Stimulated activated CD4-positive, alpha-beta T cell treated with anti-CD3 and anti-CD28 coated beads, Interleukin-1b, Interleukin-23, amount 100 ng/mL, for 1 hour (primary cell): ENCODE measurements at places on chromosomes 4 and X.

DNA sequence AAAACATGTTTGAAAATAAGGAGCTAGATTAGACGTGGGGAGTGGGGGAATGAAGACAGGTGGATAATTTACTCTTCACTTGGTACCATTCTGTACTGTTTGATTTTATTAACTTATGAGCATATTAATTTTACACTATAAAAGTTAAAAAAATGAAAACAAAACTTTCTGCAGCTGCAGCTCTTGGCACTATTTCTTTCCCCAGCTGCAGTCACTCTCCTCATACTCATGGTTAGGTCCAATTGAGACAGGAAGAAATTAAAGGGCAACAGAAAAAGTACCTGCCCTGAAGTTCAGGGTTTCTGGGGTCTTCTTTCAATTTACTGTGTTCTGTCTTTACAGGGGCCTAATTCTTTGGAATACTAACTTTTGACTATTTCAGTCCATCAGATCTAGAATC is 15.4 kb downstream of the MAD2L1 start:
- DNase-seq, result no peak

DNA sequence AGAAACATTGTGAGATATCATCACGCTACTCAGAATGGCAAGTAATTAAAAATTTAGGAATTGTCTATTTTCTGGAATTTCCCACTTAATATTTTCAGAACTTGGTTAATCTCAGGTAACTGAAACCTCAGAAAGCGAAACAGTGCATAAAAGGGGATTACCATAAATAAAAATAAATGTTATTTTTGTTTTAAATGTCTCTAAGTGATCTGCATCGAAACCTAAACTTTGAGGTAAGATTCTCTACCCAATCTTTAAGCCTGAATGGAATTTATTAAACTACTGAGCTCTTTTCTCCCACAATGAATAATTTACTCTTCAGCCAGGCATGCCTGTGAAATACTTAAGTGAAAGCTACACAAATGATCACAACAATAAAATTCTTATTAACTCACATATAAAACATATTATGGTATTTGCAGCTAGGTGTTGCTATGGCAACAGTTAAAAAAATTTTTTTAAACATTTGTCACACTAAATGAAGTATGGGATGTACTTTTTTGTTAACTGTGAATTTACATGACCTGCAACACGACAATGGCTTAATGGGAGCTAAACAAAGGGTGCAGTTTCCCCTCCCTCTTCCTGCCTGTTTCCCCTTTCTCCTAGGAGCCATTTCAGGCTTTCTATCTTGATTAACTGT is 220.2 kb upstream of the PRPS2 start:
- no peak for DNase-seq

GRCh38 chrX:24027985-24028384 is 999 bp upstream of the KLHL15 start:
- DNase-seq, result no peak

GRCh38 chrX:110180176-110180927 is 137.5 kb downstream of the AMMECR1 start:
- no peak for DNase-seq

- no peak for DNase-seq
Measured at GRCh38 chr4:156169011-156169410, 215.3 kb upstream of the CTSO start.

DNA sequence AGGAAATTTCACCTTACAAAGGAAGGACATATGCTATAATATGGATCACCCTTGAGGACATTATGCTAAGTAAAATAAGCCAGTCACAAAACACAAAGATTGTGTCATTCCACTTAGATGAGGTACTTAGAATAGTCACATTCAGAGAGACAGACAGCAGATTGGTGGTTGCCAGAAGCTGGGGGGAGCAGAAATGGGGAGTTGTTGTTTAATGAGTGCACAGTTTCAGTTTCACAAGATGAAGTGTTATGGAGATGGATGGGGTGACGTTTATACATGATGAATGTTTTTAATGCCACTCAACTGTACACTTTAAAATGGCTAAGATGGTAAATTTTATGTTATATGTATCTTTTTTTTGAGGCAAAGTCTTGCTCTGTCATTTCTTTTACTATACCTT is 14.8 kb upstream of the SPON2 start:
- no peak for DNase-seq

DNA sequence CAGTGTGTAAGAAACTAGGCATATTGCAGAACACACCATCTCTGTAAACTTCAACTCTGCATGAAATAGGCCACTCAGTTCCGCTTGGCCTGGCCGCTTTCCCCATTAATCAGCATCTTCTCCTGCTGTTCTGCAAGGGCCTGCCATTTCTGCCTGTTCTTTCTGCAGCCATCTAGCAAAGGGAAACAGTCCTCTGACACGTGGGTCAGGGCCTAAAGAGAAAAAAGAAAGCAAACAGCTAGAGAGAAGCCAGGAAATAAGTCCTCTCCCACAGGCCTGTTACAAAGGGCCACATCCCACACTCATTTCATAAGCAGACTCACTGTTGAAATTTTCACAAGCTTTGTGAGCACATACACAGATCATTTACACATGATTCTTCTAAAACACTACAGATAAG is 130.1 kb downstream of the PDE5A start:
- DNase-seq, result no peak

DNA sequence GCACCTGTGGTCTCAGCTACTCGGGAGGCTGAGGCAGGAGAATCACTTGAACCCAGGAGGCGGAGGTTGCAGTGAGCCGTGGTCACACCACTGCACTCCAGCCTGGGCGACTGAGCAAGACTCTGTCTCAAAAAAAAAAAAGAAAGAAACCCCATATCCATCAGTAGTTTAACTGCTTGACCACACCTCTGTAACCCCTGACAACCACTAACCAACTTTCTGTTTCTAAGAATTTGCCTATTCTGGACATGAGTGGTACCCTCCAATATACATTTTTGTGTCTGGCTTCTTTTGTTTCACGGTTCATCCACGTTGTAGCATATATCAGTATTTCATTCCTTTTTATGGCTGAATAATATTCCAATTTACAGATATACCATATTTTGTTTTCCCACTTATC is 9.1 kb downstream of the PPAT start:
- no peak for DNase-seq

DNA sequence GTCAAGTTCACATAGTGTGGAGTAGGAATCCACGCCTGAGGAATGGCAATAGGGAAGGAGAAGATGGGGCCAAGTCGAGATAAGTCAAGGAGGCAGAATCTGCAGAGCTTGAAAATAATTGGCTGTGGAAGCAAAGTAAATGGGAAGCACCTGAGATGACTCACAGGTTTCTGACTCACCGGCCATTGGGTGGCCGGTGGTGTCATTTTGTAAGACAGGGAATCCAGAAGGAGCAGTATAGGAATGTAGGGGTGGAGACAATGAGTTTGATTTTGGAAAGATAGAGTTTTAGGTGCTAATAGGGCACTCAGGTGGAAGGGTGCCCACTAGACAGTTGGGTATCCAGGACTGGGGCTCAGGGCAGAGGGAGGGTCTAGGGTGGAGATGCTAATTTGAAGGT is 201.0 kb upstream of the MAMLD1 start:
- DNase-seq, result no peak

GRCh38 chrX:42976746-42977366 is 198.9 kb upstream of the PPP1R2C start:
- DNase-seq, result no peak

DNA sequence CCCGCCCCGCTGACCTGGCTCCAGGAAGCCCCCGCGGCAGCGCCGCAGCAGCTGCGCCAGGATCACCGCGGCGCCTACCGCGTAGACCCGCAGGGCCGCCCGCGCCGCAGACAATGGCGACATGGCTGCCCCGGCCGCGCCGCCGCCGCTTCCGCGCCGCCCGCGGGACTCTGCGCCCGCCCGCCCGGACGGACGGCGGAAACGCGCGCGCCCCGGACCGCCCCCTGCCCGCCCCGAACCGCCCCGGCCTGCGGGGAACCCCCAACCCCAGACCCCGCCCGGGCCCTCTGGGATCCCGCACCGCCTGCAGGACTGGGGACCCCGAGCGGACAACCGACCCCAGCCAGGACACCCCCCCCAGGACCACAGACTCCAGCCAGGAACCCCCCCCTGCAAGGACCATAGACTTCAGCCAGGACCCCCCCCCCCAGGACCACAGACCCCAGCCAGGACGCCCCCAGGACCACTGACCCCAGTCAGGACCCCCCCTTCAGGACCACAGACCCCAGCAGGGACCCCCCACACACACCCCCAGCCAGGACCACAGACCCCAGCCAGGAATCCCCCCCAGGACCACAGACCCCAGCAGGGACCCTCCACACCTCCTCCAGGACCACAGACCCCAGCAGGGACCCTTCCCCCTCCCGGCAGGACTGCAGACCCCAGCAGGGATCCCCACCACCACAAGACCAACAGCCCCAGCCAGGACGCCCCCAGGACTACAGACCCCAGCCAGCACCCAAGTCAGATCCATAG is at the start of the genes DHRSX and ZBED1:
DHRSX (minus strand) TSS at position 174 of the 756 bp plus-strand sequence; CDS start at position 123, 51 bp downstream.
ZBED1 (minus strand) TSS at position 174 of the 756 bp plus-strand sequence. CDS start 10,257 bp downstream, outside the sequence.
- DNase-seq, result no peak

DNA sequence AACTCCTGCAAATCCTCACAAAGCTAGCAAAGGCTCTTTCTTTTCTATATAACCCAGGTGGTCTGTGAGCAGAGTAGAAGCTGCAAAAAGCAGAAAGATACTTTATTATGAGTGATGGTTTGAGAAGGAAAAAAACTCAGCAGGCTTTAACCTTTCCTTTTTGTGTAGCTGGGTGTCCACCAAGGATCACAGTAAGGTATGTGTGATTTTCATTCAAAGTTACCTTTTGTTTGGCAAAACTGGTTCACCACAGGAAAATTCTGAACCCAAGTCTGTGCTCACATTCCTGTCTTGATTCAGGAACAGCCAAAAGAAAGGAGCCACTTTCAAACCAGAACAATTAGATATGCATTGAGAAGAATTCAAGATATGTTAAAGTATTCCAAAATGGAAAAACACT is 35.7 kb downstream of the FRAS1 start:
- DNase-seq, result no peak

GRCh38 chr4:1567519-1567807 is 116.7 kb downstream of the FAM53A start:
- no peak for DNase-seq

GRCh38 chr4:99841129-99841528 is 24.5 kb downstream of the DAPP1 start:
- DNase-seq, result no peak

GRCh38 chr4:122963216-122963615 is 40.8 kb upstream of the NUDT6 start:
- DNase-seq, result no peak

GRCh38 chr4:155724731-155725130 is 34.1 kb upstream of the GUCY1B1 start:
- DNase-seq, result no peak

DNA sequence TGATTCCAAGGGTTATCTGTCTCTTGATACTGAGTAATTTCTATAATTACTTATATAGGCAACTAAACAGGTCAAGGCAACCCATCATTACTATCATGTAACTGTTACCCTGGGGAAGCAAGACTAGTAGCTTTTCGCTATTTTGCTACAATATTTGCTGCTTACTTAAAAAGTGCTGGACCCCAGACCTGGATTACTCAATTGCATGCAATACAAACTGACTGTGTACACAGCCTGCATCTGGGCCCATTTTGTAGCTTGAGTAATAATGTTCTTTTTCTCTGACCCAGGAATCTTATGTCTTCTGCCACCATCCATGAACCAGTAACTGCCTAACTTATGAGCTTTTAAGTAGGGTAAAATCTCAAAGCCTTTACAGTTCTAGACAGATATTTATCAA is 53.4 kb downstream of the CNOT6L start:
- DNase-seq, result no peak

- DNase-seq, result no peak
Measured at GRCh38 chr4:110042545-110043517, 130.1 kb downstream of the EGF start.

- no peak for DNase-seq
Measured at GRCh38 chrX:2928583-2929434, at the start of gene ARSD. ARSD (minus strand) TSS chrX:2929339; CDS start chrX:2929275, 64 bp downstream.

GRCh38 chrX:41785685-41786084 is 61.7 kb downstream of the GPR82 start:
- no peak for DNase-seq

DNA sequence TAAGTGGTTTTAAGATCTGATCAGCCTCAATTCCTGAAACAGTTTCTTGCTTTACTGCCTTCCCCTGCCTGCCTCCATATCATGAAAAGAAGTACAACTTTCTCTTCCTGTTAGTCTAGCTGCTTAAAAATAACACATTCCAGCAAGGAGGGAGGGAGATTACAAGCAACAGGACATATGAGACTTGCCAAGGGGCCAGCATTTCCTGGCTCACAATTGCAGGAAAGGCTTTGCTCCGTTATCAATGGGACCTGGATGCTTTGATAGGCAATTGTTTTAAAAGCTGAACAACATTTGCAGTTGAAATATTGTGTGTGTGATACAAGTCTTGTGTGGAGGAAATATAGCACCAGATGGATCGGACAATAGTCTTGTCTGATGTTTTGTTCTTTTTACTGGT is 425.0 kb downstream of the FAT4 start:
- no peak for DNase-seq

DNA sequence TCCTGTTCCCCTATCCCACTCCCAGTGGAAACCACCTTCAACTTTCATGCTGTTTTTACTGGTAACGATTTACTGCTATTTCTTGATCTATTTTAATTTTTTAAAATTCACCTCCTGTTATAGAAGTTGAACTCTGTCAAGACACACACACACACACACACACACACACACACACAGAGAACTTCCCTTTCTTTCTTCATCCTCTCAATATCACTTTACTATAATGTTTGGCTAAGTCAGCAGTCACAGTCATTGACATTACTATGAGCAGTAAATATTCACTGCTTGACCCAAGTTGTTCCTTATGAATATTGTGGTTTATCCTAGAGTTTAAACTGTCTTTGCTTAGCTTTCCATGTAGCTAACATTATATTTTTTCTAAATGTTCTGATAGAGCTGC is 24.0 kb upstream of the SGMS2 start:
- DNase-seq, result no peak

GRCh38 chrX:41779030-41779564 is 55.1 kb downstream of the GPR82 start:
- no peak for DNase-seq

DNA sequence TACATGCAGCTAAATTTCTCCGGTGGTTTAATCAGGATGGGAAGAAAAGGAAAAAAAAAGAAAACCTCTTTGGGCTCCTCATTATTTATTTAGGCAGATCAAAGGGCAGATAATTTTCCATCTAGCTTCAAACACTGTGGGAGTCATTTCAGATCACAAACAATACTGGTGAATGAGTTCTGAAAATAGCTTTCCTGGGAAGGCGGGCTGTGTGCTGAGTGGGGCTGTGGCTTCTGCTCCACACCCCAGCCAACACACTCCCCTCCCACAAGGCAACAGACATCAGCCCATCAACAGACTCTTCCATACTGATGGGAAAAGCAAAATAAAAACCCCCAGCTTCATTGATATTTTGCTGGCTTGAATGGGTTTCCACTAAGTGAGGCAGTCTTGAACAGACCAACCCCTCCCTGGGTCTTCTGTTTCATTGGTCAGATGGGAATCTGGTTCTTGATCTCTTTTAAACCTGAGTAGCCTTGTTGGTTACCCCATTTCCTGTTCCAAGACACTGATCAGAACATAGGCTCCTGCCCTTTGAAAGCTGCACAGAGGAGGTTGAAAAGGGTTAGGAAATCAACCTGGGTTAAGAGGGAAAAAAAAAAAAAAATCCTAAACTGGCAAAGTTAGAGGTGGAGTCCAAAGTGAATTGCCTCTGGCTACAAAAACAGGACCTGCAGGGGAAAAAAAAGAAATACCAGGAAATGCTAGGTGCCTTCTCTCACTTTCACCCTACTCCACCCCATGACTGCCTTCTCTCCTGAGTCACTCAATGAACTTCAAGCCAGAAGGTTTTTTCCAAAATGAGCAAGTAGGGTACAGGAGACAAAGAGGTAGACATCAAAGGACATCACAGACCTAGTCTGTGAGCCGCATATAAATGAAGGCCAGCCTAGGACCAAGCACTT is 20.0 kb downstream of the AMOT start:
- DNase-seq, result no peak

GRCh38 chrX:81301877-81302276 is 100.0 kb downstream of the SH3BGRL start:
- DNase-seq, result no peak
